ENCODE measurements at places on chromosomes 4 and X.
A peak's percentile ranks its signal among the peaks of the same experiment; 100 is the strongest.

GRCh38 chr4:100162027-100162685, 28.1 kb downstream of the DDIT4L start:
- no peak for DNase-seq

DNA sequence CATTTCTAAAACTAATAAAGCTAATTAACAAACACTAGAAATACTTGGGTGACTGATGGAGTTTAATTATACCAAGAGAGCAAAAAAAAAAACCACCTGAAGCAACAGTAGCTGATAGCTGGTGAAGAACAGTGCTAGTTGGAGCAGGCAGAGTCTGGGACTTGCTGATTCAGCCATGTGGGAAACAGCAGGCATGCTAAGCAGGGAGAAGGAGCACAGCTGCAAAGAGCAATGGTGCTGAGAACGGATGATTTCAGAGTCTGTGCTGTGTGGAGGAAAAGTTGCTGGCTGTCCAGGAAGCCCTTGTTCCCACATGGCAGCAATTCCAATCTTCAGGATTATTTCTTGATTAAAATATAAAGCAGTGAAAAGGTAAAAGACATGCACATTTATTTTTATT, 68.8 kb downstream of the NPY1R start:
- no peak for DNase-seq

DNA sequence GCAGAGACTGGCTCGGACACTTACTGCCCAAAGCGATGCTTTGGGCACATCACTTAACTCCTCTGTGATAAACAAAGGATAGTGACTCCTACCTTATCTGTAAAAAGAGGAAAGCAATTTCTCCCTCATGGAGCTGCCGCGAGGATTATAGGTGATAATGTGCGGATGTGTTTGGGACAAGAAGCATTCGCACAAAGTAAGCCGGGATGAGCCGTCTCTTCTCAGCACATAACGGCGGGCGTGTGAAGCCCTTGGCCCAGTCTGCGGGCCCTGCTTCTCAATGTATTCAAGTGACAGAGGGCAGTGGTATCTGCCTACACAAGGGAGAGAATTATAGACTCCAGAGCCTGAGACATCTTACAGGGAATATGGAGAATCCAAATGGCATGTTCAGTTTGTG, 550.3 kb upstream of the CPEB2 start:
- DNase-seq: no peak

- no peak for DNase-seq
Observed at GRCh38 chrX:82711457-82711856, 796.6 kb upstream of the POU3F4 start.

DNA sequence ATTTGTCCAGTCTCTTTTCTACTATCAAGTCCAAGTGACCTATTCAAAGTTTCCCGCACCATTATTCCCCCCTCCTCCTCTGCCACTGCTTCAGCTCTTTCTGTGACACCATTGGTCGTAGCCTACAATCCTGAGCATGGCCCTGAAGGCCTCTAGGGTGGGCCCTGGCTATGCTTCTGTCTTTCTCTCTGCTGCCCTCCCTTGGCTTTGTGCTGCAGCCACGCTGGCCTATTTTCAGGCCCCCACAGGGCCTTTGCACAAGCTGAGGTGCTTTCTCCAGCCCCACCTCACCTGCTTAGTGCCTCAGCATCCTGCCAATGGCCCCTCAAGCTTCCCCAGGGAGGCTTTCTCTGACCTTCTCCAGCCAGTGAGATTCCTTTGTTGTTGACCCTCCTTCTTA, 156.5 kb downstream of the NHS start:
- no peak for DNase-seq

DNA sequence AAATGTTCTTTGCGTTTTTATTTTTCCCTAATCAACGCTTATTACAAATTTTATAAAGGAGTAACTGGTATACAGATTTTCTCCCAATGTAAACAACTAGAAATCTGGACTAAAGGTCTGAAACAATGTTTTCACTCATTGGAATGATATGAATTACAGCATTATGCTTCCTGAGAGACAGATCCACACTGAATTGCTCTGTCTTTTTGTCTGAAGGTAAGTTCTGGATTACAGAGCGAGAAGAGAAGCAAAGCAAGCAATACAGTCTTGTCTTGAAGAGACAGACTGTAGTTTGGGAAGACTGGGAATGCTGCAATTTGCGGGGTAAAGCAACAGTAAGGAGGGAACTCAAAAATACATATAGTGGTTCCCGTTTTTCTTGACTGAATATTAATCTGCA, 262.2 kb upstream of the PABPC4L start:
- no peak for DNase-seq

GRCh38 chr4:37486166-37486565, 200.0 kb downstream of the RELL1 start:
- DNase-seq: no peak

DNA sequence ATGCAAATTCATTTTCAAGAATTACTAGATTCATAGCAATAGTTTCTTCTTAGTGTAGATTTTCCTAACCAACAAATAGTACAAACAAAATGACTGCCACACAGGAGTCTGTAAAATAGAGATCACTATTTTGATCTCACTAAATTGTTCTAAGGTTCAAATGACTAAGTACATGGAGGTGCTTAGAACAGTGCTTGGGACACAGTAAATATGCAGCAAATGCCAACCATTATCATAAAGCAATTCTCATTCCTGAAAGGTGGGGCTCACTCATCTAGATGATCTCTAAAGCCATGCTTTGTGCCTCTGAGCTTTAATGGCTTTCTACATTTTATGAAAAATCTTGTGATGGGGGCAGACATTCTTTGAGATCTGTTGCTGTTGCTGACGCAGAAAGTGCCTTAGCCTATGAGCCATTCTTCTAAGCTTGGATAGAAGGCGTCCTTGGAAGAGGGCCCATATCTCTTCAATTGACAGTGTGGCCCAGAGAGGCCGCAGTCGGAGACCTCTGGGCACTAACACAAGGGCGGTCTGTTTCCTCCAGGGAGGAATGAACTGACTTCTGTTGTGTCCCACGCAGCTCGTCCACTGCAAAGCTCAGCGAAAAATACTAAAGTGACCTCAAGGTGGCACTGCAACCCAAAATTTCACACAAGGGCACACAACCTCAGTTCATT, 23.5 kb downstream of the TLR10 start:
- peak; percentile 75 for DNase-seq

- no peak for DNase-seq
Observed at GRCh38 chrX:26789751-26790150, 573.8 kb downstream of the MAGEB5 start.
